ENCODE measurements at places on chromosomes 16 and 17. TPM values are rescaled to one million over a fixed set of nuclear protein-coding genes. Genes with fewer than 3 reads are reported as not detected.
A peak's percentile ranks its signal among the peaks of the same experiment; 100 is the strongest.

ITPRIPL2 gene
- 0.38 TPM for total RNA-seq

WNT9B gene
- not detected for total RNA-seq

GRAP gene
- 14.5 TPM for total RNA-seq

DNA sequence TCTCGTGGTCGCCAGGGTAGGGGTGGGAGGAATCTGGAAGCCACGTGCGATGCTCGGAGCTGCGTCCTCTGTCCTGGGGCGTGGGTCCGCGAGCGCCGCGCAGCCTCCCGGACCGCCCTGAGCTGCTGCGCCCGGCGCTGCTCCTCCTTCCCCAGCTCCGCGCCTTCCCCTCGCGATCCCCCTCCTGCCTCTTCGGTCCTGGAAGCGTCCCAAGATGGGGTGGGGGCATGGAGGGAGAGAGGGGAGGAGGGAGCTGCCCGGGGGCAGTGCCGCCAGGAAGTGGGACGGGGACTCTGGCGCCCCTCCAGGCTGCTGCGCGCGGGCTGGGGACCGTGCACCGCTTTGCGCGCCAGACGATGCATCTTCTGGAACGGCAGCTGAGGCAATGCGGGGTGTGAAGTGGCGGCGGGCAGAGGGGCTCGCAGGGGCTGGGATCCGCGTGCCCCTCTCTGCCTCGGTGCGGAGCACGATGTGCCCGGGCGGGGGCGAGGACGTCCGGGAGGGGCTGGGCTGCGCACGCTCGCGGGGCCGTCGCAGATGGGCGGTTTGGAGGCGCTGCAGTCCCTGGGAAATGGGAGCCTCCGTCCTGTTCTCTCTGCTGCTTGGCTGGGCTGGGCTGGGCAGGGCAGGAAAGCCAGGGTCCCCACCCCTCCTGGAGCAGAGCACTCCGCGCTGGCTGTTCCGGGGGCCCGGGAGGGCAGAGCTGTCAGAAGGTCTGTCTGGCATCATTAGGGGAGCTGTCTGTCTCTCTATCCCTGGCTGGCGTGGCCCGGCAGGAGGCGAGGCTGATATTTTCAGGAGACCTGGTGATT, 388.0 kb downstream of the SEC14L1 start:
- H3K4me1 ChIP-seq: peaks cover 1% of the 10 kb centered on the region
- peak overlapping the region; percentile 68 for H3K4me3 ChIP-seq
- H3K36me3 ChIP-seq: no peaks in the 10 kb centered on the region
- DNase-seq: peak; percentile 58
- H3K27me3 ChIP-seq: peaks cover 26% of the 10 kb centered on the region
- no peak overlapping the region for H3K27ac ChIP-seq

- H3K36me3 ChIP-seq: no peaks in the 10 kb centered on the region
- no peak overlapping the region for H3K4me3 ChIP-seq
- no peak overlapping the region for H3K27ac ChIP-seq
- H3K27me3 ChIP-seq: peaks cover 20% of the 10 kb centered on the region
- DNase-seq: no peak
These were observed 69.9 kb downstream of the IRX5 start for GRCh38 chr16:55000595-55000994.

GRCh38 chr17:39139161-39139511, 12.3 kb downstream of the PLXDC1 start:
- DNase-seq: no peak
- peaks cover 5% of the 10 kb centered on the region for H3K4me1 ChIP-seq
- no peaks in the 10 kb centered on the region for H3K27me3 ChIP-seq
- H3K27ac ChIP-seq: no peak overlapping the region

GRCh38 chr17:72853440-72854415, 238.8 kb downstream of the SLC39A11 start:
- DNase-seq: no peak
- H3K27ac ChIP-seq: no peak overlapping the region
- no peaks in the 10 kb centered on the region for H3K27me3 ChIP-seq
- H3K36me3 ChIP-seq: peaks cover 14% of the 10 kb centered on the region

- H3K4me1 ChIP-seq: no peaks in the 10 kb centered on the region
- no peaks in the 10 kb centered on the region for H3K27me3 ChIP-seq
- no peaks in the 10 kb centered on the region for H3K36me3 ChIP-seq
- no peak overlapping the region for H3K27ac ChIP-seq
- no peak for DNase-seq
- no peak overlapping the region for H3K4me3 ChIP-seq
These were observed 3.1 kb upstream of the WFIKKN1 start for GRCh38 chr16:627454-628239.

DNA sequence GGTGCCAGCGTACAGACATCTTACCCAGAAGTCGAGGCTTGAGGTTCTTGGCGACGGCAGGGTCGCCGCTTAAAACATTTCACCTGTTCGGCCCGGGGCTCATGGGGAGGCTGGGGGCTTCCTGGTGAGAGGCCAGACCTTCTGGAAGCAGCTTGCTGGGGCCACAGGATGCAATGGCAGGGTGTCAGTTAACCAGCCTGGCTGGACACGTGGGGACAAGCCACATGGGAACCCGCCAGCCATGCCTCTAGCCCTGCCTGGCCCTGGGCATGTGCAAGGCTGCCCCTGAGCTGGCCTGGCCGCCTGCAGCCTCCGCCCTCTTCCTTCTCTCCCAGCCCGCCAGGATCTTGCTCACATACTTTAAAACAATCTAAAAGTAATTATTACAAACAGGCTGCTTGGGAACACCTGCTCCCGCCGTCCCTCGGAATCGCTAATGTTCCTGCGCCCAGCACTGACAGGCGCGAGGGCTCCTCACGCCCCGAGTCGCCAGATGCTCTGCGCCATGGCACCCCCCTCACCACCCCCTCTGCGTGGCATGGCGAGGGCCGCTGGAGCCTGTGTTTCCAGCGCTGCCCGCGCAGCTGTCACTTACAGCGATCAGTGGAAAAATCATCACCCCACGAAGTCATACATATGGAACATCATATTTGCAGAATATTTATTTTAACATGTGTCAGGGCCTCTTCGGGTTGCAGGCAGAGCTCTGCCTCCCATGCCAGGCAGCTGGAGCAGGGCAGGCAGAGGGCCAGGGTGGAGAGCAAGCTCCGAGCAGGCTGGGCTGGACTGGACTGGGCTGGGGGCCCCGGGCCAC, 188.7 kb upstream of the GSE1 start:
- H3K36me3 ChIP-seq: no peaks in the 10 kb centered on the region
- DNase-seq: no peak
- H3K27me3 ChIP-seq: no peaks in the 10 kb centered on the region

DNA sequence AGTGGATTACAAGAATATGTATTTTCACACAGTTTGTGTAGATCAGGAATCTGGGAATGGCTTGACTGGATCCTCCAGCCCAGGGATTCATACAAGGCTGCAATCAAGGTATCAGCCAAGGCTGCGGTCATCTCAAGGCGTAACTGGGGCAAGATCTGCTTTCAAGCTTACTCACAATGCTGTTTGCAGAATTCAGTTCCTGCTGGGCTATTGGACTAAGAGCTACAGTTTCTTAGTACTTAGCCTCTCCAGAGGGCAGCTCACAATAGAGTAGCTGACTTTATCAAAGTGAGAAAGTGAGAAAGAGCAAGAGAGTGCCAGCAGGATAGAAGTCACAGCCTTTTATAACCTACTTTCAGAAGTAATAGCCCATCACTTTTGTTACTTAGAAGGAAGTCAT, 211.0 kb downstream of the MAP2K6 start:
- H3K27me3 ChIP-seq: peaks cover 3% of the 10 kb centered on the region
- H3K4me3 ChIP-seq: no peak overlapping the region
- H3K27ac ChIP-seq: no peak overlapping the region
- DNase-seq: no peak
- H3K36me3 ChIP-seq: no peaks in the 10 kb centered on the region

- no peak overlapping the region for H3K4me3 ChIP-seq
- no peak for DNase-seq
- no peak overlapping the region for H3K27ac ChIP-seq
- H3K36me3 ChIP-seq: no peaks in the 10 kb centered on the region
- no peaks in the 10 kb centered on the region for H3K4me1 ChIP-seq
These were observed 30.4 kb upstream of the SALL1 start for GRCh38 chr16:51181503-51181811.

DNA sequence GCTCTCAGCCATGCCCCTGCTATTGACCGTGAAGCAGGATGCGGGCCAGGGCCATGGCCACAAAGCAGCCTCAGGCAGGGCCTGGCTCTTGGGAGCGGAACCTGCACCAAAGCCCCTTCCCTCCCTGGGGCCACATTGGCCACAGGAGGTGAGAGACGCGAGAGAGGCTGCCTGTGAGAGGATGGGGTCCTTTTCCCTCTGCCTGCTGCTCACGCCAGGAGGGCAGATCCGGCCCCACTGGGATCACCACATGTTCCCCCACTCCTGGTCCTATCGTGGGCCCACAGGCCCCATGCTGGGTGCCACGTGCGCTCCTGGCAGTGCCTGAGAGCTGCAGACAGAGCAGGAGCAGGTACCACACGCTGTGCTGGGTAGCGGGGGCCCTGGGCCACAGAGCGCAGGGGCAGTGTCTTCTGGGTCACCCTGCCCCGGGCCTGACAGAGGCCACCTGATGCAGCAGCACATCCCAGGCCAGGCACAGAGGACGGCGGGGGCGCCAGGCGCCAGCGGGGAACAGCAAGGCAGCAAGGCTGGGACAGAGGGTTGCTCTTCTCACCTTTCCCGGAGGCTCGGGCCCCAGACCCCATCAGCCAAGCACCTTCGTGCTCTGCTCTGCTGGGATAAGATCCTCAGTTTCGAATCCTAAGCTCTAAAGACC, 9.2 kb upstream of the NUDT16L1 start:
- no peaks in the 10 kb centered on the region for H3K27me3 ChIP-seq
- H3K27ac ChIP-seq: no peak overlapping the region
- no peak overlapping the region for H3K4me3 ChIP-seq

GRCh38 chr16:49280105-49280741, 1.4 kb downstream of the CBLN1 start:
- peak; percentile 17 for DNase-seq
- H3K27me3 ChIP-seq: peaks cover 90% of the 10 kb centered on the region
- H3K4me1 ChIP-seq: peaks cover 5% of the 10 kb centered on the region
- H3K4me3 ChIP-seq: no peak overlapping the region
- H3K36me3 ChIP-seq: no peaks in the 10 kb centered on the region

GRCh38 chr17:4678448-4679026, 25.4 kb downstream of the PELP1 start:
- no peak overlapping the region for H3K4me3 ChIP-seq
- no peaks in the 10 kb centered on the region for H3K27me3 ChIP-seq
- H3K36me3 ChIP-seq: peaks cover 18% of the 10 kb centered on the region
- DNase-seq: peak; percentile 18

GRCh38 chr16:85402910-85403692, 210.0 kb upstream of the GSE1 start:
- DNase-seq: peak; percentile 31
- no peaks in the 10 kb centered on the region for H3K36me3 ChIP-seq
- no peak overlapping the region for H3K27ac ChIP-seq
- peaks cover 4% of the 10 kb centered on the region for H3K4me1 ChIP-seq

DNA sequence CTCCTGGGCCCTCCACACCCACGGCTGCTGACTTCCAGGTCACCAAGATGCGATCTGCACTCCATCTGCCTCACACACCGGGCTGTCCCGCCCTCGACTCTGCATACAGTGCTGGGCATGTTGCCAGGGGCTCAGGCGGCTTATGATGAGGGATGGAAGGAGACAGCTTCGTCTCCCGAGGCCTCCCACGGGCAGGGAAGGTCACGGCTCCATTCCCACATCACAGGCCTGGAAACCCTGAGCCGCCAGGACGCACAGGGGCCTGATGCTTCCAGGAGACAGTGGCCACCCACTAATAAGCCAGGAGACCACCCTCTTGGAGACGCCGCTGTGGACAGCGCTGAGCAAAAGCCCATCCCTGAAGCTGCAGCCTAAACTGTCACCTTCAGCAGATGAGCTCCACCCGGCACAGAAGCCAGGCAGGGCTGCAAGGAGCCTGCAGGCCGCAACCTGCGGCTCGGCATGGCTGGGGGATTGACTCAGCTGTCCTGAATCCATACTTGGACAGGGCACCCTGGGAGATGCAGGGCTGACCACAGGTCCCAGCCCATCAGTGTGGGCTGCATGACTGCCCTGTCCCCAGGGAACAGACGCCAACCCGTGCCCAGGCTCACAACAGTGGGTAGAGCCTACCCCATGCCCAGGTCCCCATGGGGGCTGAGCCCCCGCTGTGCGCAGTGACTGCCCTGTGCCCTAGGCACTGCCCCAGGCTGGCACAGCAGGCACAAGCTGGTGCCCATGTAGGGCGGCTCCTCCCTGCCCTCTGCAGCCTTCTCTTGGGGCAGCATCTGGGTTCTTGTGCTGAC, 34.4 kb downstream of the SLC7A5 start:
- H3K36me3 ChIP-seq: peaks cover 25% of the 10 kb centered on the region
- H3K27me3 ChIP-seq: peaks cover 3% of the 10 kb centered on the region
- H3K27ac ChIP-seq: peak overlapping the region; percentile 25
- no peak overlapping the region for H3K4me3 ChIP-seq

GRCh38 chr16:24062270-24062817, 193.8 kb upstream of the CACNG3 start:
- no peaks in the 10 kb centered on the region for H3K4me1 ChIP-seq
- no peak overlapping the region for H3K27ac ChIP-seq
- DNase-seq: no peak
- no peak overlapping the region for H3K4me3 ChIP-seq

DNA sequence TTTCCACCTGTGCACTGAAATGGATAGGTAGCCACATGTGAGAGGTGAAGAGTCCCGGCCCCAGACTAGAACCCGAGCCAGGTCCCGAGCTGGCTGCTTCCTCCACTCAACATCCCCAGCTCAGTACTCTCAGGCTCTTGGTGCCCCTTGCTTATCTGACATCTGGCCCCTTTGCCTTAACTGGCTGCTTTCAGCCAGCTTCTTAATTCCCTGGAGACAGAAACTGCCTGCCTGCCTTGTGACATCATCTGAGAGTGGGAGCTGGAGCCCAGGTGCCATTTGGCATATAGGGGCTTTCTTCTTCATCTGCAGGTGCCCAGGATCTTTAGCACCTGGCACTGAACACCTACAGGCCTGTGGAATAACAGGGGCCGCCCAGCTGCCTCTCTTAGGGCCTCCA, 8.9 kb downstream of the CHAD start:
- no peaks in the 10 kb centered on the region for H3K27me3 ChIP-seq
- H3K36me3 ChIP-seq: no peaks in the 10 kb centered on the region
- H3K4me3 ChIP-seq: no peak overlapping the region
- DNase-seq: no peak
- no peaks in the 10 kb centered on the region for H3K4me1 ChIP-seq
- H3K27ac ChIP-seq: no peak overlapping the region

GRCh38 chr17:64502021-64502420, 4.1 kb downstream of the DDX5 start:
- H3K27me3 ChIP-seq: no peaks in the 10 kb centered on the region
- no peak for DNase-seq
- H3K4me3 ChIP-seq: peak overlapping the region; percentile 3
- H3K36me3 ChIP-seq: peaks cover 71% of the 10 kb centered on the region

GRCh38 chr17:73090396-73091202, 1.9 kb downstream of the SLC39A11 start:
- H3K36me3 ChIP-seq: peaks cover 18% of the 10 kb centered on the region
- no peak overlapping the region for H3K27ac ChIP-seq
- DNase-seq: no peak
- H3K27me3 ChIP-seq: no peaks in the 10 kb centered on the region
- H3K4me3 ChIP-seq: peak overlapping the region; percentile 26
- peaks cover 16% of the 10 kb centered on the region for H3K4me1 ChIP-seq

DNA sequence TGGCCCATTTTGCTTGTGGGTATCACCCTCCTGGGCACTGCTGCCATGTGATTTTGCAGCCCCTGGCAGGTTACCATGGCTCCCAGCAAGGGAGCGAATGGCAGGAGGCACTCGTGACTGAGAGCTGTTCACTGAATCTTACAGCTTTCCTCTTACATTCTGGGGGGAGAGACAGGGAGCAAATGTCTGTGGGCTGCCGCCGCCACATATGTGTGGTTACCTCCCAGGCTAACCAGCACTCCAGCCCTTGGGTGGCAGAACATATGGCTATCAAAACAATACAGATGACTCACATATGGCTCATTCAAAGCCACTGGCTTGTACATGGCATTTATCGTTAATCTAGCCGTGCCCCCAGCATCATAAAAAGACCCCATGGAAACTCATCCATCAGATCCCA, 19.8 kb downstream of the GTF3C1 start:
- DNase-seq: no peak
- no peak overlapping the region for H3K27ac ChIP-seq
- H3K4me1 ChIP-seq: peaks cover 2% of the 10 kb centered on the region

Data from activated naive CD8-positive, alpha-beta T cell treated with anti-CD3 and anti-CD28 coated beads for 36 hours (primary cell).